ENCODE measurements at places on chromosomes 12 and 14.

DNA sequence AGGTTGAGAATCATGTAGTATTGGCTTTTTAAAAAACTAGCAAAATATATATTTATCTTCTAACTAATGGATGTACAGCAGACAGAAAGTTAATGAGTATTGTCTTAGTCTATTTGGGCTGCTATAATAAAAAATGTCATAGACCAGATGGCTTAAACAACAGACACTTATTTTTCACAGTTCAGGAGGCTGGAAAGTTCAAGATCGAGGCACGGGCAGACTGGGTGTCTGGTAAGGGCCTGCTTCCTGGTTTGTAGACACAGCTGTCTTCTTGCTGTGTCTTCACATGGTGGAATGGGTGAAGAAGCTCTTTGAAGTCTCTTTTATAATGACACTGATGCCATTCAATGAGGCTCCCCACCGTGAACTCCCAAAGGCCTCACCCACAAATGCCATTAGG, 70.1 kb upstream of the KRR1 start:
- no peak for DNase-seq

DNA sequence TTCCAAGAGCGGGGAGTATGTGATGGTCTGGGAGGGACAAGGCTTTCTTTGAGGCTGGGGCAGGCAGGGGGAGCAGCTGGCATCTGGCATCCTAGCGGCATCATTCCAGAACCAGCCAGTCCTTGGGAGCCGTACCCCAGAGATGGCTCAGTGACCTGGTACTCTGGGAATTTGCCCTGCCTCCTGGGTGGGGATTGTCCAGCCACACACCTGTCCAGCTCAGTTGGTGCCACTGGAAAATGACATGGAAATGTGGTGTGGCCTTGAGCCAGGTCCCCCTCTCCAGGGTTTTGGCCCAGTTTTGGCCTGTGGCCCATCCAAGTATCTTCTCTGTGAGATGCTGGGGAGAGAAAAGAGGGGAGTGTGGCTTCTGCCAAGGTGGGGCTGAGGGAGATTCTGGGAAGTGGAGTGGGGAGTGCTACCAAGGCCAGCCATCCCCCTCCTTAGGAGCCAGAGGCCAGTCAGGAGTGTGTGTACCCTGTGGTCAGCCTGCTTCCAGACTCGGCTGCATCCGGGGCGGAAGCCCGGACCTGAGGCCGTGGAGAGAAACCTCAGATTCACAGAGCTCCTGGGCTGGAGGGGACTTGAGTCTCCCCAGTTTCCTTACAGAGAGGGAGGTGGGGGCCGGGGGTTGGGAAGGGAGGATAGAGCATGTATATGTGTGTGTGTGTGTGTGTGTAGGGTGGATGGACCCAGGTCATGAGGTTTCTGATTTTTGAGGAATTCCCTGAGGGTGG, 14.7 kb upstream of the KRT80 start:
- DNase-seq: no peak

DNA sequence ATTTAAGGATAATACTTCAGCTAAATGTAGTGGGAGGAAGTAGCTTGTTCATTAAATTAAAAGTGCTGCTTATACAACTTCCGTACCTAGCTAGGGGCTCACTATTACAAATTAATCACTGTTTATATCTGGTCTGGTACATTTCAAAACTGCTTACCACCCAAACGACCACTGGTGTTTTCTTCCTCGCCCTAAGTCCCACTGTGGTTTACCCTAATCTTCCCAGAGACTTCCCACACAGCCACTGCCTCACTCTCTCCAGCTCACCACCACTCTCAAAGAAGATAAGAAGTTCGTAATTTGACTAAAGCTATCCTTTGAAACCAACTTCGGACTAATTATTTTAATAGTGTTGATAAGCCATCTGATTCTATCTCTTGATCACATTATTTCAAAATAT, 62.6 kb downstream of the PLXNC1 start:
- DNase-seq: no peak

DNA sequence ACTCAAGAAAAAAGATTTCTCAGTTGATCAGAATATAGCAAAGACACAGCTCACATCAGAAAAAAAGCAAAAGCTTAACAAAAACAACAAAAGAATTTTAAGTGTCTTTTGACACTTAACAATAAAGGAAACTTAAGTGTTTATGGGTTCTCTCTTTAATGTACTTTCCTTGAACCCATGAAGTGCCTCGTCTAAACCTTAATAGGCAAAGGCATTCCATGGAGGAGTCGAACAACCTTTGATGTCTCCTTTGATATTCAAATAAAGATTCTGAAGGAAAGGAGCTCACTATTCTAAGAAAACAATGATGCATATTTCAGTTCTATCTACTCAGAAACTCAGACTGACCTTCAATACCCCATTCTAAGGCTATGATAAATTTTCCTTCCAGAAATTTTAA, 116.7 kb downstream of the TMTC1 start:
- DNase-seq: no peak

GRCh38 chr14:75910048-75910447, 71.7 kb downstream of the TGFB3 start:
- no peak for DNase-seq

DNA sequence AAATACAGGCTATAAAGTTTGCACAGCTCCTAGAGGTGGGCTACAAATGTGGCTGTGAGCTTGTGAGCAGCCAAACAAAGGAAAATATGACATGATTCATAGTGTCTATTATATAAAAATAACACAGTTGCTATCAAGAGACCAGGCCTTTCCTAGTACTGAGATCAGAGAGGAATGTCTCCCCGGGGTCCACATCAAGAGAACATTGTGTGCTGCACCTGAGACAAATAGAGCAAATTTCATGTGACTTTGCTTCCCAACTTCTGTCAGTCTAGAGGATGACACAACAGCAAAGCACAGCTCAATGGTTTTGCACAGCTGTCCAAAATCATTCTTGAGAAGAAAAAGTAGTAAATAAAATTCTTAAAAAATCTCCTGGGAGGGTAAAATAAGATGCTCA, 297.5 kb upstream of the PRKD1 start:
- no peak for DNase-seq

DNA sequence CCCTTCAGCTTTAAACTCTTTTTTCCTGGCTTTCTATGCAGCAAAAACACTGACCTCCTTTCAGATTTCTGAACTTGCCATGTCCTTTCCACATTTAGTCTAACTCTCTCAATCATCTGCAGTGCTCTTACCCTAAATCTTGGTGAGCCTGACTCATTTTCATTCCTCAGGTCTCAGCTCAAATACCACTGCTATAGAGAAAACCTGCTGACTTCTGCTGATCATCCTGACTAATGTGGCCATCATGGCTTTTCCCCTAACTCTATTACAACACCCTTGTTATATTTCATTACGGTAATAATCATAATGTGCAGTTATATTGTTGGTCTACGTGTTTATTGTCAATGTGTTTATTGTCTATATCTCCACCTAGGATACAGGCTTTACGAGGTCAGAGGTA, 207.3 kb upstream of the OR4E1 start:
- DNase-seq: no peak
